NCI-H1105 treated with DMSO at 0.1 percent for 48 hours (cell line): ENCODE measurements at places on chromosomes 4 and X.

DNA sequence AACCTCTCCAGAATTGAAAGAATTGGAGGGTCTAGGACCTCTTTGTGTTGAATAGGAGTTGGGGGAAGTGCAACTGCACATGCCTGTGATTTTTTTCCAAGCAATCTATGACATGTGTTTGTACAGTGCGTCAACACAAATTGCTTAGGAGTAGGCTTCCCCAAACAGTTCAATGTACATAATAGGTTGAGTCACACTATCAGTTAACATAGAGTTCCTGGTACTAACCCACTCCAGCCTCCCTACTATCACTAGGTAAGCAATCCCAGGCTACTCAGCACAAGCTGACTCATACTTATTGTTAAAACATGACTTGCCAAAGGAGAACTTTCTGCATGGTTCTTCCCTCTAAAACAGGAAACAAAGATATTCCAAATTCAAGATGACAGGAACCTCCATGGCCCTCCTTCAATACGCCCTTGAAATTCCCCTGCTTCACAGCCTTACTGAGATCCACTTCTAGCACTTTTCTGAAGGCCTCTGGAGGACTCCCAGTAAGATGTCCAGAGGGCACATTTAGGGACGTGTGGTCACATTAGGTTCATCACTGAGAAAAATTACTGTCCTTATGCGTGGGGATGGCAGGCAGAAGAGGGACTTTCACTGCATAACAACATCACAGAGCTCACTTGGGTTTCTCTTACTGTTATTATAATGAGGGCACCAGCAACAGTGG lies 8.4 kb upstream of the VSIG1 start:
- DNase-seq, result no peak

DNA sequence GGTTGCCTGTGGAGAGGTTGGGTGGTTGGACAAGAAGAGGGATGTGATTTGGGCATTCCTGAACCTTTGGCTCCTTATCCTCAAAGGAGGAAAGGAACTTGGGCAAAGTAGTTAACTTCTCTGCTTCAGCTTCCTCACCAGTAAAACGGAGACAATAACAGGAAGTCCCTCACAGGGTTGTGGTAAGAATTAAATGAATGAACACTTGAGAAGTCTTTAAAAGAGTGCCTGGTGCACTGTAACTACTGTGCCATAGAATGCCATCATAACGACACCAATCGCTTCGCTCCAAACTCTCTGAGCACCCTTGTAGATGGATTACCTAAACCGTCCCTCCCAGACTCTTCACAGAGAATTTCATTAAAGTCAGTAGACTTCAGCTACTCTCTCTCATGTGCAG lies 10.5 kb downstream of the ZCCHC18 start:
- DNase-seq, result no peak

DNA sequence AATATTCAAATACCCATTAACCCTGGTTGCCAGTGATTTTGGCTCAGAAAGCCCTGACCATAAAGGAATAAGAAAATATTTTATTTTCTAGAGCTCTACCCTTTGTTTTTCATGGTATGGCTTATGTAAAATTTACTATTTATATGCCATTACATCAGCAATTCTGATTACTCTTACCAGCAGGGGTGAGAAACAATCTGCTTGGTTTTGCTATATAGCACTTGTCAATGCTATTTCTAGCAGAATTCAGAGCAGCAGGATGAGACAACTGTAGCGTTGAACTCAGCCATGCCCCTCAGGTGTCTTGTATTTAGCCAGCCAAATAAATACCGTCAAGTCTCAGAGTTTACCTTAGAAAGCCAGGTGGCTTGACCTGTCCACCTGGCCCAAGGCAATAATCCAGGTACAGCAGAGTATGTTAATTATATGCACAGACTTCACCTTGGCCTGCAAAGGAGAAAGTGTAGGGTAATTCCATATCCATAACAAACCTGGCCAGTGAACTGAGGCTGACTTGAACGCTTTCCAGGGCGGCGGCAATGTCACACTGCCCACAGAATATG lies 1303.5 kb downstream of the RAPGEF2 start:
- DNase-seq, result no peak

DNA sequence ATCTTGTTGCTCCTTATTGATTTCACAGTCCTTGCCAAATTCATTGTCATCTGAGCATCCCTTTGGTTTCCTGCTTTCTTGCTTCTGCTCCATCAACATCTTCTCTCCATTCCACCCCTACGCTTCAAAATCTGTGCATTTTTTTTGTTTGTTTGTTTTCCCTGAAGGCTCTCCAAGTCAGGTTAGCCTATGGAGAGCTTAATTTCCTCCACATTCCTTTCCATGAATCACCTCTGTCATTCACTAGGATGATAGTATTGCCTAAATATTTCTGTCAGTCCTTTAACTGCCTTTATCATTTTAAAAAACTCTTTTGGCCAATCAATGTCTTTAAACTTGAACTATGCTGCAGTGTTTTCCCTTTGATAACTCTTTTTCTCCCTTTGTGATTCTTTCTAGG lies 67.7 kb downstream of the PPARGC1A start:
- DNase-seq, result no peak

DNA sequence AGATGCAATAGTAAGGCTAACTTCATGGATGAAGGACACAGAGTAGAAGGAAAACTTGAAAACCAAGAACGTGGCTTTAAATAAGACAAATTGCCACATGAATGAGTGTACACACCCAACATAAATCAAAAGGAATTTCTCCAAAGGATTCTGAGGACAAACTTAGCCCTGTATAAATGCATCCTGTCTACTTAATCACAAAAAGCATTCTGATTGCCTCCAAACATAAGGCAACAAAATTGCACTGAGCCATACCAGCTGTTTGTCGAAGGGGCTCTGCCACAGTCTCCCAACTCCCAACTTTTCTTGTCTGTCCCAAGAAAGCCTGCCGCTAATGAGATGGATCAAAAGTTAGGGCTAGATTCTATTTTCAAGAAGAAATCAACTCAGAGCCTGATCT lies 194.3 kb downstream of the SOWAHB start:
- DNase-seq, result no peak

DNA sequence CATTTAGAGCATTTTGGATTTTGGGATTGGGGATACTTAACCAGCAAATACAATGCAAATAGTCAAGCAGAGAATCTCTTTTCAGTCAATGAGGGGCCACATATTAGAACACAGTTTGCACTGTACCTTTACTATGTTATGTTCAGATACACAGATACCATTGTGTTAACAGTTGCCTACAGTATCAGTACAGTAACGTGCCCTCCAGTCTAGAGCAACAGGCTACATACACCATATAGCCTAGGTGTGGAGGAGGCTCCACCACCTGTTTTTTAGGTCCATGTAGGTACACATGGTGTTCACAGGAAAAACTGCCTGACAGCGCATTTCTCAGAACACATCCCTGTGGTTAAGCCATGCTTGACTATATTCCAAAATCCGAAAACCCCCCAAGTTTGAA lies 9.1 kb downstream of the GRPEL1 start:
- no peak for DNase-seq

DNA sequence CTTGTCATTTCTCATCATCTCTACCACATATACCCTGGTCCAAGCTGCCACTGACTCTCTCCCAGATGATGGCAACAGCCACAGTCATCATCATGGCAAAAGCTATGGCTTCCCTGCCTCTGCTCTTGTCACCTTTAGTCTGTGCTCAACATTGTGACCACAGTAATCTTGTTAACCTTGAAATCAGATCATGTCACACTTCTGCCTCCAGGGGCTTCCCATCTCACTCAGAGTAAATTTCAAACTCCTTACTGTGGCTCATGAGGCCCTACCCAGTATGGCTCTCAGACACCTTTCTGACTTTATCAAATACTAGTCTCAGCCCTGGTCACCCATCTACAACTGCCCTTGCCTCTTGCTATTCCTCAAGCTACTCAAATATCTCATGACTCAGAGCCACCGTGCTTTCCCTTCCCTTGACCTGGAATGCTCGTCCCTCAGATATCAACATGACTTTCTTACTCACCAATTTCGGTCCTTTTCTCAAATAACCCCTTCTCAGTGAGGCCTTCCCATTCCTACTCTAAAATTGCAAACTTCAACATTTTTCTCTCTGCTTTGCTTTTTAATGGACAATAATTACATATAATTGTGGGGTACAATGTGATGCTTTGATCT lies 41.1 kb upstream of the STIM2 start:
- DNase-seq, result no peak

DNA sequence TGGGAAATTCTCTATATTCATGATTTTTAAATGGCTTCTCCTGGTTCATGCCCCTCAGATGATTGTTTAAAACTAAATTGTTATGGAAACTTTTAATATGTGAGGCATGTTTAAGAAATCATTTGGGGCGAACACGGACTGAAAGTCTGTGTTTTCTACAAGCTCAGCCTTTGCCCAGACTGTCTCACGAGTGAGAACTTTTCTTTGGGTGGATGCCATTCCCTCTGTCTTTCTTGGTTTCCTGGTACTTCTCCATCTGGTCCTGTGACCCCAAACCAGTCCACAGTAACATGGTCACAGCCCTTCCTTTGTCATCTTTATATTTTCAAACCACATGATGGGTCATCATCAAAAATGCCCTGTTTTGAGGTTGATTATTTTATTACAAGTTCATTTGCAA lies 186.6 kb upstream of the GNPDA2 start:
- no peak for DNase-seq

- no peak for DNase-seq
These were observed 41.2 kb upstream of the RASGEF1B start for GRCh38 chr4:81512757-81513501.

GRCh38 chr4:69640289-69640688 lies 847 bp upstream of the UGT2A2 start:
- no peak for DNase-seq

DNA sequence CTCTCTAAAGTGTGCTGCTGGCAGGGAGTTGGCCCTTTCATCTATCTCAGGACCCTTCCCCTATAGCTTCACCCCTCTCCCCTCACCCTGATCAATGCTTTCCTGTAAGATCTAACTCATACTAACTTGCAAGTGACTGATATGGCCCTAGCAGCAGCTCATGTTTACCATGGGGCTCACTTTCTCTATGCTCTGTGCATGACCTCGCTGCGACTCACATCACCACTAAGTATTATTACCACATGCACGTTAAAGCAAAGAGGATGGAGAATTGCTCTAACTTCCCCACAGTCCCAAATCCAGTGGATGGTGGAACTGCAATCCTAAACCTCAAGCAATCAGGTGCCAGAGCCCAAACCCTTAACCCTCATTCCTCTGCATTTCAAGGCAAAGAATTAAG lies 626.6 kb downstream of the MID1IP1 start:
- DNase-seq, result no peak

DNA sequence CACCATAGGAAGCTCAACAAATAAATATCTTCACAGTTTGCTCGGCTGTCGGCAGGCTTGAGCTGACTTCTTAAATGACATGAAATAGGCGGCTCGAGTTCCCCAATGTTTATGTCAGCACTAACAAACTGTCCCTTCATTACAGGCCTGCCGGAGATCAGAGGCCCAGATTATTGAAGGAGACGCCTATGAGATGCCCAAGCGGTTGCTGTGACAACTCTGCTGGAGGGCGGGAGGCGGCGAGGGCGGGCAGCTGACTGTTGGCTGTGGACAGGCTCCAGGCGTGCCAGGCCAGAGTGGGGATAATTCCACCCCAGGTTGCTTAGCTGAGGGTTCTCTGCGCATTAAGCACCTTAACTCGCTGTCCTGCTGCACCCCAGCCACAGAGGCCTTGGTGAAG lies 39.2 kb upstream of the MSX1 start:
- no peak for DNase-seq

- DNase-seq, result no peak
These were observed 46.0 kb downstream of the FNIP2 start for GRCh38 chr4:158814636-158815330.

GRCh38 chrX:39953879-39954278 lies 143.9 kb downstream of the BCOR start:
- no peak for DNase-seq

DNA sequence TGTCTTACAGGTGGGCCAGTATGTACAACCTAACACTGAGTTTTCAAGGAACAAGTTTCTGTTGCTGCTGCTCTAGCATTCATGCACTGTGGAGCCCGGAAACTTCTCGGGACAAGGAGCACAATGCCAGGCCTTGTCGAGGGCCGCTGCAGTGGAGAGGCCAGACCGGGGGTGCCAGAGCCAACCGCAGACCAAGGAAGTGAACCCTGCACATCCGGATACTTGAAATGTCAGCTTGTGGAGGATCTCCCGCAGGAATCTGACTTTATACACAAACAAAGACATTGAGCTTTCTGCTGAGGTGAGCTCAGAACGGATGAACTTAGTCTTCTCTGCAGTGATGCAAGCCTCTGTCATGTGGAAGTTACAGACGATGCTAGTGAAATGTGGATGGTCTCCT lies 99.5 kb downstream of the ZNF827 start:
- no peak for DNase-seq

DNA sequence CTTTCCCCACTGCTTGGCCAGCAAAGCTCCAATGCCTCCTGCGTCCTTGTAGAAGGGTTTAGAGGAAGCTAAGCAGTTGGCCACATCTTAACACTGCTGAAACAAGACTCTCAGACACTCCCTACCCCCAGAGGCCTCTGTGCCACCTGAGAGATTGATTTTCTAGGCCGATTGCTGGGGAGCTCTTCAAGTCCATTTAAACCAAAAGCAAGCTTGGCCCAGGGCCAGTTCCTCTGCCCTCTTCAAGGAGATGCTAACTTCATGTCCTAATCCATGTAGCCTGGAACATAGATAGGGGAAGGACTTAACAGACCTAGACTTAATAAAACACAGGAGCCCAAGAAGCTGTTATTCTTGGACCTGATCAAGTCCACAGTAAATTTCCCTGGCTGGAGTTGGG lies 27.2 kb upstream of the FMR1NB start:
- peak; percentile 13 for DNase-seq

- DNase-seq, result peak; percentile 32
These were observed 31.3 kb upstream of the TFDP3 start for GRCh38 chrX:133249266-133250058.

DNA sequence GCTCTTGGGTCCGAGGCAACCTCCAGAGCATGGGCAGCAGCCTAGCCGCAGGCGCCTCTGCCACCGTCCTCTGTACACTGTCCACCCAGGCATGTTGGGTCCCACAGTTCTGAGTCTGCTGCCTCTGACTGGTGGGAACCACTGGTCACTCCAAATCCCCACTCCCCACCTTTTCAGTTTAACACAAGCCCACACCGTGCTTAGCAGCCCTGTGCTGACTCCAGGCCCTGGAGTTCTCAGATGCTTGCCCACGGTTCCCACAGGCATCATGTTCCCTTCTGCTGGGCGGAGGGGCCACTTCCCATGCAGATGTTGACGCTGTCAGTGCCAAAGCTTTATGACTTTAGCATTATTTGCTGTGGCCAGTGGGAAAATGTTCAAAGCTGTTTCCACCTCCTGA lies 104.5 kb downstream of the SCD5 start:
- no peak for DNase-seq

DNA sequence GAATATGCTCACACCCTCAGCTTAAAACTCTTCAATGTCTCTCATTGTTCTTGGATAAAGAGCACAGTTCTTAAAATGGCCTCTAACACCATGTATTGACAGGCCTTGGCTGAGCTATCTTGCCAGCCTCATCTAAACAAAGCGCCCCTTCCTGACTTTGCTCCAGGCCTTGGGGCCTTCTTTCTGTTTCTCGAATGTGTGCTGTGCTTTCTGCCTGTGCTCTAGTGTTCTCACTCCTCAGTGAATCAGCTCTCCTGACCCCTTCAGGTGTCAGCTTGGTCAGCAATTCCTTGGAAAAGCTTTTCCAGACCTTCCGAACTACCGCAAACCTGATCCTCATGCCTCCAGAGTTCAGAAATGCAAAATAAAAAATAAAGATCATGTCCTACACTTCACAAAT lies 346.3 kb upstream of the FSTL5 start:
- DNase-seq, result no peak

- DNase-seq, result no peak
These were observed 840 bp downstream of the GUF1 start for GRCh38 chr4:44679060-44679459.
